ENCODE measurements at places on chromosomes 4 and X.

GRCh38 chr4:112214390-112215264, 17.0 kb upstream of the AP1AR start:
- no peak for ATAC-seq

- no peak for ATAC-seq
Observed at GRCh38 chrX:63327788-63328187, 23.3 kb downstream of the SPIN4 start.

DNA sequence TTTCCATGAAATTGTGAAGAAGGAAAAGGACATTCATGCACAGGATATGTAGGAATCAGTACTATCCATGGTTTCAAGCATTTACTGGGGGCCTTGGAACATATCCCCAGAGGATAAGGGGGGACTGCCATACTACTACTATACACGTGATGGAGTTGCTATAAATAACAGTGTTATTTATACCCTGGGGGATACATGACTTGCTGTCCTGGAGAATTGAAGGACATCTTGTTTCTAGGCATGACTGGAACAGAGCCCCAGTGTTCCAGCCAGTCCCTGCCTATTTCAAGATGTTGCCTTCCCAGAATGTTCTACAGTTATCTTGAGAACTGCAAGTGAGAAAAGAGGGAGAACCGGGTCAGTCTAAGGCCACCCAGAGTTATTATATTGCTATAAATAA, 39.6 kb upstream of the ZNF81 start:
- no peak for ATAC-seq

DNA sequence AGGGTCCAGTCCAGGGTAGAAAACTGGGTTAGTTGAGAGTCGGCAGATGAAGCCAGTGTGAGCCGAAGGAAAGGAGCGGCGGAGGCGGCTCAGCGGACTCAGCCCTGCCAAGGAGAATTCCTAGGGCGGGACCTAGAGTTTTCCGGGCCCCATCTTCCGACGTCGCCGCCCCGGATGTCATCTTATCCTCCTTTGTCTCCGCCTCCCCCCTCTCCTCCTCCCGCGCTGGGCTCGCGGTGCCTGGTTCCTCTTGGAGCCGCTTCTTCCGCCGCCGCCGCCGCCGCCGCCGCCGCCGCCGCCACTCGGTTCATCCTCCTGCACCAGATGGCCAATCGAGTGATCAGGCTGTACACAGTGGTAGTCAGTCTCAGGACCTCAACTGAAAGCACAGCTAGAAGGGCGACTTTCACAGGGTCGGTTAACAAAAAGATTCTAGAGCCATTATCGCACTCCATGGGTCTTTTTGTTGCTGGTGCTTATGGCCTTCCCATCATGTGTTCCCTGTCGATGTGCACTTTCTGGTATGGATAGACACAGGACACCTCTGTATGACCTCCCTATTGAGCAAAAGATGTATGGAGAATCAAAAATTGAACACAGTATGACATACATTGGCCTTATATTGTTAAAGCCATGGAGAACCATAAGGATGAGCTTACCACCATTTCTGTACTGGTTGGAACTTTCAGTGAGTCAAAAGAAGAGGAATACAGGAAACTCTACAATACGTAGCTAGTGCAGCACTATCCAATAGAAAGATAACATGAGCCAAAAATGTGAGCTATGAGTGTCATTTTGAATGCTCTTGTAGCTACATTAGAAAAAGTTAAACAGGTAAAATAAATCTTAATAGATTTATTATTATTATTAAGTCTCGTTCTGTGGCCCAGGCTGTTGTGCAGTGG, 32.4 kb upstream of the THOC2 start:
- peak; percentile 98 for ATAC-seq

GRCh38 chr4:80711956-80712355, 318.6 kb upstream of the BMP3 start:
- ATAC-seq: no peak

GRCh38 chr4:26459054-26459755, 31.1 kb downstream of the CCKAR start:
- no peak for ATAC-seq

- ATAC-seq: peak; percentile 67
Observed at GRCh38 chrX:118847676-118848075, 24.1 kb downstream of the ZCCHC12 start.

- no peak for ATAC-seq
Observed at GRCh38 chr4:143356493-143356892, 19.8 kb downstream of the GAB1 start.

DNA sequence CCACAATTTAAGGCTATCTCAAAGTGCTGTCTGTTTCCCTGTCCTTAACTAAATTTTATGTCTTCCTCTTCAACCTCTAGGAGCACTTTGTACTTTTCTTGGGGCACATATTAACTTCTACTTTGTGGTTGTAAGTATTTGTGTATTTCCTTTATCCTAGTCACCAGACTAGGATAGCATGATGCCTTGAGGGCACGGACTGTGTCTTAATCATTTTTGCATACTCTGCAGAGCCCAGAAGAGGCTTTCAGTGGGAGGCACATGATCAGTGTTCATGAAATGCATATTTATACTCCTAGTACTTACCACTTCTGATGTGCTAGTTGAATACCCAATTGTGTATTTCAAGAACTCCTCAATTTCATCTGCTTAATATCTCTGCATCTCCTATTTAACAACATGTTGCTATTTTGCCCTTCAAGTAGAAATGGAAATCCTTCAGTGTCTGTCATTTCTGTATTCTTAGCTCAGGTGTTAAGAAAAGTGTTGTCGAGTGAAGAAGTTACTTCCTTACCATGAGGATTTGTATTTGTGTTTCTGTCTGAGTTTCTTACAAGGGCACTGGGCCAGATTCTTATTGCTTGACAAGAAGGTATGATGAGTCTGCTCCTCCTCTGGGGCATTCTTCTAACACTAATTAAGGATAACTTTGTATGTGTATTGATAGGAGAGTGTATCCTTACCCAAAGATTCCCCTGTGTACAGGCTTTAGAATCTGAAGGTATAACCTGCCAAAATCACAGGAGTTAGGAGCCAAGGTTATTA, 28.3 kb upstream of the PGRMC2 start:
- no peak for ATAC-seq

- ATAC-seq: no peak
Observed at GRCh38 chr4:21517126-21517859, 431.3 kb downstream of the KCNIP4 start.

DNA sequence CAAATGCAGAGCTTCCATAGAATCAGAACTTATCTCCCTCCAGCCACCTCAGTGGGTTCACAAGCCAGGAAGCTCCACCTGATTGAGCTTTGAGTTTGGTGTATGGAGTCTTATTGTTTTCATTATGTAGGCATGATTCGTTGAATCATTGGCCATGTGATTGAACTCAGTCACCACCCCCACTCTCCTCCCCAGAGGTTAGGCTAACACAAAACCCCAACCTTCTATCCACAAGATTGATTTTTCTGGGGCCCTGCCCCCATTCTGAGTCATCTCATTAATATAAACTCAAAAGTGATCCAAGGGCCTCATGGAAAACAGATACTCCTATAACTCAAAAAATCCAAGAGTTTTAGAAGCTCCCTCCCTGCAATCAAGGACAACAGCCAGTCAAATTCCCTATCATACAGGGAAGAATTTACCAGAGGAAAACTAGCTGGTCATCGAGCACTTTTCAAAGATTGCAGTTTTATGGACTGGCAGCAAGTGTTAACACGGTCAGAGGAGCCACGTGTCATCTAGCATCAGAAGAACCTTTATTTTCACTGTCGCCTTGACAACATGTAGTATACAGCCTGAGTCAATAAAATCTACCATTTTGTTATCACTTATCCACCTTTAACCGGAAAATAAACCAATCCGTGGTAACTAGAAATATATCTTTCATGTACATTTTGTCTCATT, 35.9 kb upstream of the GUCY1B1 start:
- ATAC-seq: no peak

DNA sequence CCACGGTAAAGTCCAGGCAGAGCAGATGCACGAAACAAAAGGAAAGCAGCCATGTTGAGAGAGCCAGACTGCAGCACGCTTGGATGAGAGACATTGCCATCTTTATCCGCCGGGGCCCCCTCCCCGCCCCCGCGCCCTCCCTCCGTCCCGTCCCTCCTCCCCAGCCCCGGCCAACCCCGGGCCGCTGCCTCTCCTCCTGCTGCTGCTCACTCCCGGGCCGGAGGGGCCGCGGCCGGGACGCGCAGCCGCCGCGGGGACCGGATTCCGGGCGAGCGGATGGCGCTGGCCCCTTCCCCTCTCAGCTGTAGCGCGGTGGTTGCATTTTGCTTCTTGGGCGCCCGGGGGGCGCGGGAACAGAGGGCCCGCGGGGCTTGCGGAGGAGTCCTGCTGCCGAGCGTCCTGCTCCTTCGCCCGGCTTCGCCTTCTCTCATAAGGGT, 542 bp downstream of the RNF150 start:
- ATAC-seq: peak; percentile 68

DNA sequence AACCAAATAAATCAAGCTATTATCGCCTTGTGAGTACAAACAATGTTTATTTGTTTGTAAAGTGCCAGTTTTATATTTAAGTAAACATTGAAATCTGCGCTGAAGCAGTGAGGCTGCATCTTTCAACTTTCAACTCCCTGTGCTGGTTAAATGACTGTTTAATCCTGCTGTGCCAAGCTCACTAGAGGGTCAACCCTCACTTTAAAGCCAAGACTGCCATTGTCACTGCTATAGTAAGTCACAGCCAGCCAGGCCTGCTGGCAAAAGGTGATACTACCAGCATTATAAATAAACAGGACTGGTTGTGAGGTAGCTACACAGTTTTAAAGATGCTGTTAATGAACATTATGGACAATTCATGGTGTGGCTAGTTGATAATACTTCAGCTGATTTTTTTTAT, 34.6 kb downstream of the EFHC2 start:
- no peak for ATAC-seq

- ATAC-seq: no peak
Observed at GRCh38 chr4:165765053-165765452, 108.0 kb upstream of the TLL1 start.
